Muscle of leg (tissue), 16 donors: ENCODE measurements at places on chromosomes 1 and 21. TPM values are rescaled to one million over a fixed set of nuclear protein-coding genes. Genes with fewer than 3 reads are reported as not detected.

DNA sequence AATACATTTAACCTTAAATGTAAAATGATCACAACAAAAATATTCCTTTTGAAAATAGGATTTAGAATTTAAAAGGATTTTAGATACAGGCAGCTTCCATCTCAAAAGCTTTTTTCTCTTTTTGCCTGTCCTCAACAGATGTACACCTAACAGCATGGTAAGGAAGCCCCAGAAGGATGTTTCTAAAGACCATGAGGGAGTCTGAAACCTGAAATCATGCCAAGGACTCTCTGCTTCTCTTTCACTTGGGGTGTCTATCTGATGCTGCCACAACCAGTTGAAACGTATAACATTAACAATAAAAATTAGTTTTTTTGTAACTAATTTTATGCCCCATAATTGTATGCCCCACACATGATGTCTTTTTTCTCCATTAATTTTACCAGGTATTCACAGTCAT lies 5.4 kb upstream of the ZNF281 start:
- DNase-seq: no peak

DNA sequence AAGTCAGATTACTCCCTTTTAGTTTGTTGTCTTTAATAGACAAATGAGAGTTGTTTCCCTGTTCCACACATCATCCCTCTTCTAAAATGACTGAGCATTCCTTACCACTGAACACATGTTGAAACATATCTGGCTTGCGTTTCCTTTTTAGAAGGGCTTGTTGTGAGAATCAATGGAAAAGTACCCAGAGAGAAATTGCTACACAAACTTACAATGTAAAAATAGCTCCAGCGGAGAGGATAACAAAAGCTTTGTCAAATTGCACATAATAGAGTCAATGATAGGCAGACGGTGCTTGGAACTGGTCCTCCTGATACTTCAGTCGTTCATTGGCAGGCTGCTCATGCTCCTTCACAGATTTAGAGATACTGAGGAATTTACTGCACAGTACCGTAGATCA lies 123.9 kb downstream of the CYYR1 start:
- peak; percentile 75 for DNase-seq

The TBX19 gene
- total RNA-seq: 0.80 TPM

The PKNOX1 gene
- total RNA-seq: 13.2 TPM

- peak; percentile 50 for DNase-seq
These were observed 39.5 kb downstream of the TGFB2 start for GRCh38 chr1:218384581-218384993.

DNA sequence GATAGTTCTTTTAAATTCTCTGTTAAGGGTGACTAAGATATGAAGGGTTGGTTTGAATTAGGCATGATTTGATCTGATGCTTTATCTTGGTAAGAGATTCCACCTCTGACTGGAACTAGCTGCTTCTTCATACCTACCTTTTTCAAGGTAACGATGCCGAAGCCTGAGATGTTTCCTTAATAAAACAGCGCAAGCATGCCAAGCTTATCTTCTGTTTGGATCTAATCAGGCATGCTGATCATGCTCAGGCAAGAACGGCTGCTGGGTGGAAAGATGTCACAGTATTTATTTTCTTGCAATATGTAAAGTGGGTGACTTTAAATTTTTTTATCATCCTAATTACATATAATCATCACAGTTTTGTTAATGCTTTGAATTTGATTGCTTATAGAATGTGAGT lies 148.7 kb downstream of the ADGRL2 start:
- DNase-seq: no peak

The SSU72 gene
- total RNA-seq: 38.0 TPM
